Activated T-cell treated with anti-CD3 and anti-CD28 coated beads for 24 hours (primary cell): ENCODE measurements at places on chromosomes 2 and 18.

GRCh38 chr2:130366720-130367119 is 10.9 kb downstream of the PTPN18 start:
- DNase-seq, result no peak

GRCh38 chr18:34315591-34316352 is 91.1 kb upstream of the NOL4 start:
- no peak for DNase-seq

- DNase-seq, result no peak
Measured at GRCh38 chr2:72894514-72894913, 7.3 kb downstream of the SPR start.

DNA sequence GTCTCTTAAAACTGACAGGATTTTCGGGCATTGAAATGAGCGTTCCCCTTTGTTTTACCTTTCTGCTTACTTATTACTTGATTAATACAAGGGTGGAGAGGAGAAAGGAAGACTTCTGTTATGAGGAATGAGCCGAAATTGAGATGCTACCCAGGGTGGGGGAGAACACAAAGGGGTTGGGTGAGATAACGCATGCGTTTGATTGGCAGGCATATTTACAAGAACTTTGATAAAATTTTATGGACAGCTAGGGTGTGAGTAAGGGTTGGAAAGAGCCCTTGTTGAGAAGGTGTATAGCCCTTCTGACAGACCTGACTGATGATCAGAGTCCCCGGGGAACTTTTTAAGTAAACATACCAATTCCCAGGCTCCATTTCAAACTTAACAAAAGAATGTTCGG is 1.8 kb downstream of the RNF138 start:
- DNase-seq, result no peak

GRCh38 chr18:27848336-27848735 is 328.6 kb downstream of the CDH2 start:
- no peak for DNase-seq

GRCh38 chr2:39164089-39164488 is 43.2 kb upstream of the SOS1 start:
- DNase-seq, result no peak

- DNase-seq, result no peak
Measured at GRCh38 chr18:13048061-13048595, 57.0 kb downstream of the CEP192 start.

GRCh38 chr2:128727914-128728313 is 409.2 kb upstream of the HS6ST1 start:
- no peak for DNase-seq

DNA sequence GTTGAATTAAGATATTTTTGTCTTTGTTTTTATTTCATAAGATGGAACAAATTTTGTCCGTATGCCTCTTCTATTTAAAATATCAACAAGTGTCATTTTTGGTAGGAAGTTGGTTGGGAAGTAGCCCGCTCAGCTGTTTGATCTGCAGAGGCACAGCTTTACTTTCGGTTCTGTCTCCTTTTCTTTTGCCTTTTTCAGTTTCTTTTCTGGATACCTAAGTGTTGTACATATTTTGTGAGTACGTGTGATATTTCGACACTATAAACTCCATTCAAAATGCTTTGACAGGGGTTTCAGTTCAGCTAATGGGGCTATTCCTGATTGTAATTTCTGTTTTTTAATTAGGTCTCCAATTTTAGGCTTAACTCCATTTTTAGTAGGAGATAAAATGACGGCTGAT is 1785.0 kb upstream of the LRRTM1 start:
- DNase-seq, result no peak

DNA sequence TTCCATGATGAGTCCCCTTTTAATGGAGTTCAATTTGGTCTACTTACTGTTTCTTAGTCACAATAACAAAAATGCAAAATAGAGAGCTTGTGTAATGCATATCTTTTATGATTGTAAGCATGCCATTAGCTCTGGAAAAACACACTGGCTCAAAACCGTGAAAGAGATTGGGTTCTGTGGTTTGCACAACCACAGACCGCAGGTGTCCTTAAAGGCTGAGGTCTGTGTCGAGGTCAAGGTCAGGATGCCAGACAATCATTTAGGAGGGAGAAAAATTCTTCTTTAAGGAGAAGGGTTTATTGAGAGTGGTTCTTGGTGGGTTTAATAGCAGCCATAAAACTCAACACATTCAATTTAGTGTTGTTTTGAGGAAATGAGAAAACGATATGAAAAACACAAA is 487.2 kb downstream of the GALR1 start:
- no peak for DNase-seq

DNA sequence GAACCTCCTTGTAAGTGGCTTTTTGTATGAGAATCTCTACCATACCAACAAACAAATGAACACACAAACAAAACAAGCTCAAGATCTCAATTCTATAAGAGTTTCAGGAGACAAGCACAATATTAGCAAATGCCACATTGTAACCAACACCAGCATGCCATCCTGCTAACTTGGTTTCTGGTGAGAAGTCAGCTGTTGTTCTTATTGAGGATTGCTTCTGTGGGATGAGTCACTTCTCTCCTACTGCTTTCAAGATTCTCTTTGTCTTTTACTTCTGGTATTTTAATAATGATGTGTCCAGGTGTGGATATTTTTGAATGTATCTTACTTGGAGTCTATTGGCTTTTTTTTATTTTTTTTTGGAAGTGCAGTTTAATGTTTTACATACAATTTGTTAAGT is 131.7 kb downstream of the BCL2L11 start:
- DNase-seq, result no peak

- DNase-seq, result no peak
Measured at GRCh38 chr2:74578408-74578807, 23.9 kb downstream of the DOK1 start.

DNA sequence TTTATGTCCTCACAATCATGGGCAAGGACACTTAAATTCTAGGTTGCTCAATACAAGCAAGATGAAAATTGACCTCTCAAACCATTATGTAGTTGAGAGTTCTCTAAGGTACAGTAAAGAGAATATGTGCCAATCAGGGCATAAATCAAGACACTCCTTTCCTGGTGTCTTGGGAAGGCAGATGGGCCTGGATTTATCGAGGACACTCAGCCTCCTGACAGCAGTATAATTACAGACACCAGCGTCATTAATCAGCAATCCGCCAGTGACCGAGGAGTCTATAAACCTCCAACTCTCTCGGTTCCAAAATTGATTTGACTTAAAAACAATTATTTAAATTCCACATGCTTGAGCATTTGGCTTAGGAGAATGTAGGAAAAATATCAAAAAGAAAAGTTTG is 75.7 kb upstream of the DAPL1 start:
- DNase-seq, result no peak
